ENCODE measurements at places on chromosomes 1 and 21. TPM values are rescaled to one million over a fixed set of nuclear protein-coding genes. Genes with fewer than 3 reads are reported as not detected.

DNA sequence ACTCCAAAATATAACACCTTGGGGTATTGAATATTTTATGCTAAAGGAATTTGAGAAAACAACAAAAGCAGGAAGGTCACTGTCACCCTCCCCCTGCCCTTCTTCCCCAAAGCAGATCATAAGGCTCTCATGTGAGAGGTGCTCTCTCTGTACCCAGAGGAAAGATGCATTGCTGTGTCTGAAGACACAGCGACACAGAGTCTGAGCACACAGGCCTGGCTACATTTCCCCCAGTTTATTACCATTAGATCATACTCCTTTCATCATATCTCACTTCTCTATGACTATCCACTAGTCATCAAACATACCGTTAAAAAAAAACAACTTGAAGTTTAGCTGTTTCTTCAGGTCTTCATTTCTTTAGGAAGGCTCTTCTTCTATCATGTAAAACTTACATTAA is 127.1 kb downstream of the PPIAL4G start:
- DNase-seq = no peak

- DNase-seq = no peak
Measured at GRCh38 chr1:205046870-205047269, 3.9 kb downstream of the CNTN2 start.

GRCh38 chr1:244436336-244437085 is 15.2 kb downstream of the ADSS2 start:
- DNase-seq = peak; percentile 59

DNA sequence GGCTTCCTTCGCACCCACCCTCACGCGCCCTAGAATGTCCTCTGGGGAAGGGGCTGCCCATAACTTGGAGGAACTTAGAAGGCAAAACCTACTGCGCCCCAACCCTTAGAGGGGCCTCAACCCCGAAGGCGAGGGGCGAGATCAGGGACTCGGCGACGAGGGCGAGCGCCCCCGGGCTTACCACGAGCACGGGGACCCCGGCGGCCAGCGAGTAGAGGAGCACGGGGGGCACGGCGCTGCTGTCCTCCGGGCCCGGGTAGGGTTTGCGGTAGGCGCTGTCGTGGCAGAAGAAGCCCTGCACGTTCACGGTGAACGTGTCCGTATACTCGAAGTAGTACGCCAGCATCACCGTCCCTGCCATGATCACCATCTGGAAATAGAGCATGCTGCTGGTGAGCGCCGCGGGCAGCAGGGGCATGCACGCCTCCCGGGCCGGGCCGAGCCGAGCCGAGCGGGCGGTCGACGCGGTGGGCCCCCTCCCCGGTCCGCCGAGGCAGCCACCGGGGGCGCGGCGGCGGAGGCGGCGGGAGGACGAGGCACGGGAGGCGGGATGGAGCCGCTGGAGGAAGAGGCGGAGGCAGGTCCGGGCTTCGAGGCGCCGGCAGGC is 304 bp downstream of the PLPPR5 start:
- peak; percentile 39 for DNase-seq

DNA sequence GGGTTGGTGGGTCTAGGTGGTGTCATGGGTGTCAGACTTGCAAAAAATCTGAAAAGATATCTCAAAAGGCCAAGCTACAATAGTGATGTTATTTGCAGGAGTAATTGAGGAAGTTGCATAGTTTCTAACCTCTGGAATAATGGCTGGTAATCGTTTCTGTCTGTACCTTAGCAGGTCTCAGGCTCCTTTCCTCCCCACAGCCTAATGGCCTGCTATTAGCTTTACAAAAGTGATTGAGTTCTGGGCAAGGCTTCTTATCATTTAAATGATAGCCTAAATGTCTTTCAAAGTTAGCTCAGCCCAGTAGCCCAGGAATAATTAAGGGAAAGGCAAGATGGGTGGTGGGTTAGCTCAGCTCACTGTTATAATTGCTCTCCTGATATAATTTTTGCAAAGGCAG is 37.7 kb upstream of the IGSF5 start:
- no peak for DNase-seq

GRCh38 chr1:170077926-170078325 is 3.4 kb upstream of the KIFAP3 start:
- no peak for DNase-seq

DNA sequence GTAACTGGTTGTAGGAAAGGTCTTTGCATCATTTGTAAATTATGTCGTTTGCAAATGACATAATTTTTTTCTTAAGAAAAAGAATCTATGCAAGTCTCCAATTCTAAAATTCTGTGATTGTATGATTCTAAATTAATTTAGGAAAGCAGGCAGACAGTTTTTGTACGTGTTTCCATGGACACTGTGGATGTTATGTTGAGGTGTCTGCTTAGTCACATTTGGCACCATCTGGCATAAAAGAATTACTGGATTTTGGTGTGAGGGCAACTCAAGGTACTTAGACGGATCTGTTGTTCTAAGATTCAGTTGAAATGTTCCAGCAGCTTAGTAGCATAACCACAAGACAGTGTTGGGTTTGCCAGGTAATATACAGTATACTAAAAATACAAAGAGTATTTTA is 42.5 kb downstream of the C1orf21 start:
- DNase-seq = no peak

GRCh38 chr1:179632868-179633267 is 41.2 kb downstream of the TDRD5 start:
- no peak for DNase-seq

- DNase-seq = no peak
Measured at GRCh38 chr1:10965546-10966226, 46.8 kb upstream of the TARDBP start.

GRCh38 chr1:33986390-33987095 is 122.7 kb downstream of the HMGB4 start:
- no peak for DNase-seq

GRCh38 chr1:106344494-106344893 is 712.0 kb upstream of the PRMT6 start:
- DNase-seq = no peak

- no peak for DNase-seq
Measured at GRCh38 chr1:205541161-205541886, 36.9 kb downstream of the CDK18 start.

- no peak for DNase-seq
Measured at GRCh38 chr1:214540324-214540723, 11.1 kb downstream of the PTPN14 start.

DNA sequence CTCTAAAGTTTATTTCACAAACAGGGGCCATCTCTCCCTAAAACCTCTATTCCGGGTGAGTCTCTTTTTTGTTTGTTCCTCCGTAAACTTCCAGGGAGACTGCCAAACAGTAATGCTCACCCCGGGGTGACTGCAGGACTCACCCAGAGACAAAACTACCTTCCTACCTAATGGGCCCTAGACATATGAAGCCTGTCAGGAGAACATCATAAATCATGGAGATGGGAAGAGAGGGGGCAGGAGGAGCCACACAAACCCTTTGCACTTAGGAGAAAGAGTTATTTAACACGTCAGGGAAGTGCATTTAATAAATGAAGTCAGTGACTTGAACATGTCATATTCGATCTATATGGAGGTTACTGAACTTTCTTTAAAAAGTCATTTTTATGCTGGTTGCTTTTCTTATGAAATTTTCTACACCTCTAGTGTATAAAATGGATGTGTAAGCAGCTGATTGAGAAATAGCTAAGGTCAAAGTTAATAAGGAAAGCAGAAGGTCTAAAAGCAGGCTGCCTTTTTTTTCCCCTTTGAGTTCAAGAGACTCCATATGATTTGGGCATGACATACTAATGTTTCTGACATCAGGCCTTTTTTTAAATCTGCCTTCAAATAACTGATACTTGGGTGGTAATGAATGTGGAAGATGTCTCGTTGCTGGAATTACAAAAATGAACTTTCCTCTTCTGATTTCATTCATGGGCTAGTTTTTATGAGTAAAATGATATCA is 286.9 kb upstream of the USP25 start:
- DNase-seq = no peak

DNA sequence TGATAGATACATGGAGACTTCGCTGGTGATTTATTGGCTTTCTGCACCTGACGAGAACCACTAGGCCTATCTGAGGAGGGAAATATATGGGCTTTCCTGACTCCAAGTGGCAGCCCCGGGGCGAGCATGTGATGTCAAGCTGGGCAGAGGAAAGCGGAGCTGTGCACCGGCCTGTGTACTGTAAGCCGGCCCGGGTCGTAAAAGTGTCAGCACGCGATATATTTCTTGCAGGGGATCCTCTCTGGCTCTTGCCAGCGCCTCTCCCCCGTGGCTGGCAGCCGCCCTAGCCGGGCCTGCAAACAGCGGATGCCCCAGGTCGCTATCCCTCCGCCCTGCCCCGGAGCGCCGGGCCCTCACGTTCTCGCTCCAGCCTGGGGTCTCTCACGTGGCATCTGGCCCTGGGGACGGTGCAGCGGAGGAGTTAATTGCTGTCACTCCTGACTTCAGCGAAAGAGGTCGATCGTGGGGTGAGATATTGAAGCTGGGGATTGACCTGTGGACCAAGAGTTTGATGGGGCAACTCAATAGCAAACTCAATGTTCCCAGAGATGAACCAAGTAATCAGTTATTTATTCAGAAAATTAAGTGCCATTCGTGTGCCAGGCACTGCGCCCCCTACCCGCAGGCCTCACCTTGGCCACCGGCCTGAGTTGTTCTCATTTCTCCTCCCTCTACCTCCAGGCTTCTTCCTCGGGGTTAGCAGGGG is 41.0 kb upstream of the HAO2 start:
- DNase-seq = peak; percentile 52

- DNase-seq = no peak
Measured at GRCh38 chr21:28758042-28758882, 234.4 kb downstream of the LTN1 start.

- no peak for DNase-seq
Measured at GRCh38 chr1:184752656-184753055, 2.0 kb downstream of the EDEM3 start.

DNA sequence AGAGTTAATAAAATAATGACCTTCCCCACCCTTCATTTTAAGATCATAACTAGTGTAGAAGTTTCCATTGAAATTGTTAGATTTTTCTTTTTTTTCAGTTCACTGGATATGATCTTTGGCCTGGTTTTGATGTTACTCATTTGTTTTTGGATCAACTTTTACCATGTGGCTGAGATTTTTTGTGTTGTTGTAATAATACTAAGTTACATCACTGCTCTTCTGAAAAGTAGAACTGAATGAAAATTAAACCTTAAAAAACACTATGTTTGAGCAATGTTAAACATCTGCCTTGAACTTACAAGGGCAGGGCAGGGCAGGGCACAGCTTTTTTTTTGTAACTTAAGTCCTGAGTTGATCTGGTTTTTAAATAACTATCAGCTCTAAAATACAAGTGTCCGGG is 204.8 kb upstream of the ADAMTS5 start:
- DNase-seq = no peak

- no peak for DNase-seq
Measured at GRCh38 chr1:76209238-76209637, 134.7 kb downstream of the ST6GALNAC3 start.

- no peak for DNase-seq
Measured at GRCh38 chr1:31746687-31747086, 17.5 kb downstream of the ADGRB2 start.

GRCh38 chr1:234647758-234648157 is 37.8 kb upstream of the IRF2BP2 start:
- no peak for DNase-seq

DNA sequence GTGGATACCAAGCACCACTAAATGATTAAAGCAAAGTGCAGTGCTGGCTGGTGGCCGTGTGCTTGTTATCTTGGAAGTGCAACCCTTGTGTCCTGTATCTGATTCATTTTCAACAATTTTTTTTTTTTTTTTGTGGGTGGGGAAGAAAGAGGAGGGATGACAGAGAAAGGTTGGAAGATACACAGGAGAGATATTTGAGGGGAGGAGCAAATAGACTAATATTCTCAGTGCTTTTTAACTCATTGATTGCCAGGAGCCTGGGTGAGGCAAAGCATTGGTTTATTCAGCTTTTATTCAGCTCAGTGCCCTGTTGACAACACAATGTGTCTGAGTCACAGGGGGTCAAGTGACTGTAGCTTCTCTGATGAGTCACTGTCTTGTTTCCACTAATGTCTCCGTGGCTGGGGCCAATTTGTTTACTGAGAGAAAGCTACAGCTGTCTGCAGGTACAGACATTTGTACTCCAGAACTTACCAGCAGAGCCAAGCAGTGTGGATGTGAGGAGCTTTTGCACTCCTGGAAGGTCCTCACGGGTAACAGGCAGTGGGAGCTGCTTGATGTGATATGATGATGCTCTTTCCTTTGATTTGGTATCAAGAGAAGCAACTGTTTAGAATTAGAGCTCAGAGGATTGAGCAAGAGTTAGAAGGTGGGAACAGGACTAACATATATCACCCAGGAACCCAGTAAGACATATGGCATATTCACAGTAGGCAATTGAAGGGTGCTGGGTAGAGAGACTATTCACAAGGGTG is 23.6 kb upstream of the DNM3 start:
- peak; percentile 69 for DNase-seq

GRCh38 chr1:215643592-215644321 is 76.7 kb downstream of the KCTD3 start:
- no peak for DNase-seq

GRCh38 chr1:87712261-87713010 is 383.8 kb downstream of the LMO4 start:
- DNase-seq = no peak

GRCh38 chr1:230806552-230806951 is 59.4 kb downstream of the CAPN9 start:
- no peak for DNase-seq

DNA sequence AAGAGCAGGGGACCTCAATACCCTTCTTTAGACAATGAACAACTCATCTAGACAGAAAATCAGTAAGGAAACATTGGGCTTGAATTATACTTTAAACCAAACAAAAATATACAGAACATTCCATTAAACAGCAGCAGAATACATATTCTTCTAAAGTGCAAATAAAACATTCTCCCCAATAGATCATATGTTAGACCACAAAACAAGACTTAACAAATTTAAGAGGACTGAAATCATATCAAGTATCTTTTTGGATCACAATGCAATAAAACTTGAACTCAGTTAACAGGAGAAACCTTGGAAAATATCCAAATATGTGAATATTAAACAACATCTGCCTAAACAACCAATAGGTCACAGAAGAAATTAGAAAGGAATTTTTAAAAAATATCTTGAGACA is 47.7 kb upstream of the HP1BP3 start:
- no peak for DNase-seq

GRCh38 chr1:221635305-221635704 is 106.6 kb downstream of the DUSP10 start:
- no peak for DNase-seq

- DNase-seq = no peak
Measured at GRCh38 chr1:18142471-18142870, 34.9 kb downstream of the IGSF21 start.

DNA sequence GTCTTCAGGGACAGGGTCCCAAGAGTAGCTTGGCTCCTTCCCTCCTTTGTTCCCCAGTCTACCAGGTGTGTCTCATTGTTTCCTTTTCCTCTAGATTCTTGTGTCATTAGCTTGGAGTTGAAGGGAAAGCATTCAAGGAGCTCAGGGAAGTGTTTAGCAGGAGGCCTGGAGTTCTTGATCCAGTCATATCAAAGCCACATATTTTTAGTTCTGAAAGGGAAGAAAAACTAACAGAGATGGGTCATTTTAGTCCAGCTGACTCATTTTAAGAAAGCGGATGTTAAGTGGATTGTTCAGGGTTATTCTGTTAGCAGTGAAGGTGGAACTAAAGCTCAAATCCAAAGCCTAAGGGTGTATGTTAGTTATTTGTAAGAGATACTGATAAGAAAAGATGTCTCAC is 721 bp downstream of the C1orf54 start:
- DNase-seq = peak; percentile 54

Gene FOXO6
- total RNA-seq = 0.05 TPM

Gene SFPQ
- total RNA-seq = 276 TPM

Gene TFF2
- total RNA-seq = not detected

Gene PM20D1
- 0.05 TPM for total RNA-seq

Gene MTARC1
- total RNA-seq = 1.9 TPM

Gene CFAP74
- not detected for total RNA-seq

Gene IL19
- total RNA-seq = not detected

Gene F3
- total RNA-seq = 3.4 TPM

Gene RCSD1
- 49.2 TPM for total RNA-seq

Gene TRAPPC10
- total RNA-seq = 27.0 TPM

Gene TPTE
- total RNA-seq = not detected

Measured in dermis blood vessel endothelial cell (primary cell).